T-helper 2 cell treated with Interferon-gamma antibody and Interleukin-4, amounts not matched to agents 100 ng/mL and 5 ng/mL, for 36 hours (primary cell): ENCODE measurements at places on chromosomes 4 and X. TPM values are rescaled to one million over a fixed set of nuclear protein-coding genes. Genes with fewer than 3 reads are reported as not detected.

MAGED4B gene
- 0.30 and 0.45 TPM in 2 replicates for total RNA-seq

NHSL2 gene
- total RNA-seq = 0.75 and 1.2 TPM in 2 replicates

TFDP3 gene
- total RNA-seq = not detected in 2 replicates

CCNA2 gene
- 85.0 and 88.3 TPM in 2 replicates for total RNA-seq

EDA gene
- 0.25 and 0.93 TPM in 2 replicates for total RNA-seq

BRS3 gene
- not detected in 2 replicates for total RNA-seq

MYL5 gene
- total RNA-seq = 21.2 and 22.4 TPM in 2 replicates

SMIM10L2A gene
- total RNA-seq = 0.48 and 0.55 TPM in 2 replicates

ARSH gene
- not detected in 2 replicates for total RNA-seq

DAPP1 gene
- 30.0 and 32.0 TPM in 2 replicates for total RNA-seq

ZNF182 gene
- total RNA-seq = 6.2 and 6.5 TPM in 2 replicates

HS6ST2 gene
- not detected in 2 replicates for total RNA-seq

MAGEA8 gene
- not detected in 2 replicates for total RNA-seq

ATRX gene
- 75.0 and 79.2 TPM in 2 replicates for total RNA-seq

FHIP1A gene
- not detected in 2 replicates for total RNA-seq

FMR1NB gene
- not detected in 2 replicates for total RNA-seq

KCND1 gene
- 3.4 and 4.0 TPM in 2 replicates for total RNA-seq

LUZP4 gene
- total RNA-seq = not detected in 2 replicates

SLC10A4 gene
- total RNA-seq = 0.14 TPM in 1 of 2 replicates, not detected in the other

RBMXL3 gene
- not detected in 2 replicates for total RNA-seq

FANCB gene
- total RNA-seq = 13.0 TPM in 2 replicates

FAM53A gene
- 0.95 and 2.7 TPM in 2 replicates for total RNA-seq

GPR143 gene
- not detected in 2 replicates for total RNA-seq

PCYT1B gene
- total RNA-seq = 0.09 TPM in 1 of 2 replicates, not detected in the other

HCCS gene
- 18.0 and 18.6 TPM in 2 replicates for total RNA-seq

PWWP3B gene
- total RNA-seq = not detected in 2 replicates

STARD8 gene
- 2.3 and 2.8 TPM in 2 replicates for total RNA-seq

FAM47E gene
- not detected in 2 replicates for total RNA-seq

STAP1 gene
- 45.7 and 46.6 TPM in 2 replicates for total RNA-seq

ARSD gene
- total RNA-seq = 4.1 and 4.9 TPM in 2 replicates

SSX2B gene
- total RNA-seq = not detected in 2 replicates

PPP1R2C gene
- not detected in 2 replicates for total RNA-seq

ITIH6 gene
- not detected in 2 replicates for total RNA-seq

GPR119 gene
- total RNA-seq = not detected in 2 replicates

BTC gene
- not detected in 2 replicates for total RNA-seq

CFAP299 gene
- not detected in 2 replicates for total RNA-seq

HPGD gene
- 1.6 and 3.5 TPM in 2 replicates for total RNA-seq

GLRA2 gene
- total RNA-seq = not detected in 2 replicates

BEND4 gene
- 0.05 and 0.14 TPM in 2 replicates for total RNA-seq

HSD17B13 gene
- 0.25 and 0.41 TPM in 2 replicates for total RNA-seq

NUP62CL gene
- total RNA-seq = 1.0 and 1.5 TPM in 2 replicates
